Kasumi-1 (cell line): ENCODE measurements at places on chromosomes 2 and 18.
A peak's percentile ranks its signal among the peaks of the same experiment; 100 is the strongest.

DNA sequence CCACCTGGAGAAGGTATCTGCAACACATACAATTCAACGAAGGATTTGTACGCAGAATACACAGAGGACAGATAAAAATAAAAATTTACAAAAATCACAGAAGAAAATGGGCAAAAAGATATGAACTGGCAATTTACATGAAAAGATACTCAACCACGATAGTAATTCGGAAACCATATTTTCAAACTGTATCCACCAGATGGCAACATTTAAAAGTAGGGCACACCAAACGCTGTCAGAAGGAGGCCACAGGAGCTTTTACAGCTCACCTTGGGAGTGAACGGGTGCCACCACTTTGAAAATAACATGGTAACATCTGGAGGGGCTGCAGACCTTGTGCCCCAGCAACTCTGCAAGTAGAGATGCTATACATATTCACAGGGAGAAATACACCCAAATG lies 9.8 kb downstream of the KIF1A start:
- DNase-seq, result no peak

- DNase-seq, result peak; percentile 96
Measured at GRCh38 chr2:180539541-180539940, 440.9 kb upstream of the UBE2E3 start.

- DNase-seq, result no peak
Measured at GRCh38 chr2:202337706-202338346, 38.3 kb upstream of the BMPR2 start.

- no peak for DNase-seq
Measured at GRCh38 chr2:34998741-34999140, 1356.8 kb upstream of the CRIM1 start.

DNA sequence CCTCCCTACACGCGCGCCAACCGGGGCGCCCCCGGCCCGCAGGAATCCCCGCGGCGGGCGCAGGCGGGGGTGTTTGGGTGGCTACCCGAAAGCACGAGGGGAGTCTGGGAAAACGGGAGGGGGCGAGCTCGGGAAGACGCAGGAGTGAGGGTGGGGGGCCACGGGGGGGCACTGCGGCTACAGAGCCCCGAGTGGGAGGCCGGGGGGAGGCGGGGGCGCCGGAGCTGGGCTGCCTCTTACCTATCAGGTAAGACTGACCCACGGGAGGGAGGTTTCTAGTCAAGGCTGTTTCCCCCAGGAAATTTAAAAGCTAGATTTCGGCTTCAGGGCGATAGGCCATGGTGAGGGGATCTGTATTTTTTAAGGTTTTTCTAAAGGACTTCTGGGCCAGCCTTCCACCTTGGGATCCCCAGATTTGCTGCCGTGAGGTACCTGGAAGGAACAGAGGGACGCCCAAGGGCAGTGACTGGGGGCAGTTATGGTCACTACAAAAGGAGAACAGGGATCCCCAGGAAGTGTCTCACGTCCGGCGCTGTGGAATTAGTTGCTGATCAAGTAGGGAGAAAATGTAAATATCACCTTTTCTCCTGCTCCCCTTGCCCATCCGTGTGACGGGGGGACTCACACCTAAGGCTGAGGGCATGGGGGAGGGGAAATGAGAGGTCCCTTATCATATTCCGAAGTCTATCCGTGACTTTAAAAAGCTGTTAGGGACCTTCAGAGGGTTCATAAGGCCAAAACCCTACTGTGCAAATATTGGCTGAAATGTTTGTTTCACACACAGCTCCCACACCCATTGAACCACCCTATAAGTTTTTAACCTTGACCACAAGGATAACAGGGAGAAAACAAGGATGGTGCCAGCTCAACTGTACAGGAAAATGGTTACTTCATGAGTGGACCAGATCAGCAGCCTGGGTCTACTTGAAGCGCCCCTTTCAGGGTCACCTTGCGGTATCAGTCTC lies 638 bp upstream of the IRS1 start:
- no peak for DNase-seq

DNA sequence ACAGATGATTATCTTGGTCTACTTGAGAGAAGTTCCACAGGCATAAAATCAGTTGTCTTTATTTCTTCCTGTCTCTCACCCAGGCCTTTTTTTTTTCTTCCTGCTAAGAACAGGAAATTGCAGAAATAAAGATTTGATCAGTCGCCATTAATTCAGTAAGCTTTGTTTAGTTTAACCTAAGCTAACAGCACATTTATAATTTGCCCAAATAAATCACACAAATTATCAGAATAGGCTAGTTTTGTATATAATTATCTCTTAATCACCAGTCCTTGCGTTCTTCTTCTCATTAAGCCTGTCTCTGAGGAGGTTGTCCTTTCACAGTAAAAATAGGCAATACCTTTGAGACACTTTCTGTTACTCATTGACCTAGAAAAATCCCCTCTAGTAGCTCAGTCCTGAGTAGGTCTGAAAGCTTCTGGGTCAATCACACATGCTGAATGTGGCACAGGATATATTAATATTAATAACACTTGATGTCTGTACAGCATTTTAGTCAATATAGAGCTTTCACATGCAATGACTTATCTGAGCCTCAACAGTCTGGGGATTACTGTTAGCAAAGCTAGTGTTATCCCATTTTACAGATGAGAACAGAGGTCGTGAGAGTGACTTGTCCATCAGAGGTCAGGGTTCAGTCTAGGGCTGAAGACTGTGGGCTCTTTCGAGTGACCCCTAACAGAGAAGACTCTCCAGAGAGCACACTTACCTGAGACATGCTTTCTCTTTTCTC lies 11.2 kb upstream of the STK17B start:
- DNase-seq, result no peak

- DNase-seq, result no peak
Measured at GRCh38 chr2:66569321-66569851, 134.5 kb downstream of the MEIS1 start.

DNA sequence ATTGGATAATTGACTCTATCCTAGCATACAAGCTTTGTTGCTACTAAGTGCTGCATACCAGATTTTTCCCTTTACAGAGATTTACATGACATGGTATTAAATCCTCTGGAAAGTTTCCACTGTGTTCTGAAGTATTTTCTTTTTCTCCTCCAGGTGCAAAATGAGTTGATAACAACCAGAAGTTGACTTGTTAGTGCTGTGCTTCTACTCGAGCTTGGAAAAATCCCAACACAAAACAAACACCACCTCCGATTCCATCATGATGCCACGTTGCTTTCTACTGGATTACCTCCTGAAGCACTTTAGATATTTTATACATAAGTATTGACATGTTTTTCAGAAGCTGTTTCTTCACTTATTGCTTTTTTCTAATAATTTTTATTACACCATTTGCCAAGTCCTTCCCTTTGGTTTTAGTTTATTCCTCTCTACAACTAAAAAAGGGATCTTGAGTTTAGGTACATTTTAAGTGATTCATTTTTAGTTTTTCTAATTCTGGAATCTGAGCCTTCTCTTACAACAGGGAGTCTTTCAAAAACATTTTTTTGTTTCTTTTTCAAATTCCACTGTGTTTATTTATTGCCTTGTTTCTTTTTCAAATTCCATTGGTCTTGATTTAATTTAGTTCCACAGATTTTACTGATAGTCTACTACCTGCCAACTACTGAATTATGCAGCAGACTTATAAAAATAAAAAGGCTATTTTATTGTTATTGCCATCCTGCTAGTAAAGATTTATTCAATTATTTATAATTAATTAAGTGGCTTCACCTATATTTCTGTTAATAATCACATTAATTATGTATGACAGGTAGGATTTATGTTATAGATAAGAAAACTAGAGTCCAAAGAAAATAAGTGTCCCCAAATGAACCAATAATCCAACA lies 143.4 kb downstream of the PPP1R1C start:
- no peak for DNase-seq

GRCh38 chr18:58533766-58534165 lies 95.1 kb downstream of the ALPK2 start:
- no peak for DNase-seq
